ENCODE measurements at places on chromosomes 1 and 21.

GRCh38 chr21:26943921-26944320, 23.0 kb downstream of the ADAMTS5 start:
- DNase-seq: no peak

DNA sequence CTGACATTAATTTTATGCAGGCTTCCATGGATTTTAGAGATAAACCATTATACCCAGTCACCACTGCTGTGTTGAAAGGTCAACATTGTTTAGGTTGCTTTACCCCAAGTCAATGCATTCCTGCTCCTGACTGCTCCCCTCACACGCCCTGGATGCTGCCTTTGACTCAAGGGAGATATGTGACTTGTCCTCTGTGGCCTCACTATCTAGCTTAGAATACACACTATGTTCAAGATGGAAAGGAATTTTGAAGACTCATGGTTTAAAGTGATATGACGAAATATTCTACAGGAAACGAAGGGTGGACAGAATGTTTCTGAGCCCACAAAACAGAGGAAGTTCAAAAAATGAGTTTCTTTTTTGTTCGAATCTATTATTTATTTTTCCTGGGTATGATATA, 170.4 kb upstream of the NR5A2 start:
- no peak for DNase-seq

DNA sequence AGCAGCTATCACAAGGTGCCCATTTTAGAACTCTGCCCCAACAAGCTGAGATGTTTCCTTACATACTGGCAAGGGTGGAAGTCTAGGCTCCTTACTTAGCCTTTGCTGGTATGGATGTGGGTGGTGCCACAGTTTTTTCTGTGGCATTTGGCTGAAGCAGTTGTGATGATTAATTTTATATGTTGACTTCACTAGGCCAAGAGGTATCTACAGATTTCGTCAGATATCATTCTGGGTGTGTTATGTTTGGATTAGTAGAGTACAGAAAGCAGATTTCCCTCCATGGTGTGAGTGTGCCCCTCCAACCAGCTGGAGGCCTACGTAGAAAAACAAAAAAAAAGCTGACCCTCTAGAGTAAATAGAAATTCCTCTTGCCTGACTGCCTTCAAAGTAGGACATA, 317.0 kb downstream of the BARHL2 start:
- DNase-seq: no peak

- no peak for DNase-seq
Observed at GRCh38 chr1:101071470-101071891, 45.9 kb upstream of the DPH5 start.

DNA sequence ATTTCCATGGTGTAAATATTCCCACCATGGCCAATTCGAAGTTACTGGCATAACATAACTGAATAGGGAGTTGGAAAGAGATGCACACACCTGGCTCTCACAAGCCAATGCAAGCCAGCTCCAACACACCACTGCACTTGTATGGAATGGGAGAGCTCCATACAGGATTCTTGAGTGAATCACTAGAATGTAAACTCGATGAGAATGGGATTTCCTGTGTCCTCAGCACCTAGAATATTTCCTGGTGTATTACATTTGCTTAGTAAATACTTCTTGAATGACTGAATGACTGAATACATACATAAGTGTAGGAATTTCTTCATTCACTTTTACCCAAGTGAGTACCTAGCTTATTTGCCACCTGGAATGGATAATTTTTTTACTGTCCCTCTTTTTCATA, 16.2 kb upstream of the PPIE start:
- no peak for DNase-seq

- DNase-seq: no peak
Observed at GRCh38 chr1:224831501-224831900, 98.0 kb upstream of the DNAH14 start.

- no peak for DNase-seq
Observed at GRCh38 chr21:41402231-41402630, 23.8 kb upstream of the MX1 start.

DNA sequence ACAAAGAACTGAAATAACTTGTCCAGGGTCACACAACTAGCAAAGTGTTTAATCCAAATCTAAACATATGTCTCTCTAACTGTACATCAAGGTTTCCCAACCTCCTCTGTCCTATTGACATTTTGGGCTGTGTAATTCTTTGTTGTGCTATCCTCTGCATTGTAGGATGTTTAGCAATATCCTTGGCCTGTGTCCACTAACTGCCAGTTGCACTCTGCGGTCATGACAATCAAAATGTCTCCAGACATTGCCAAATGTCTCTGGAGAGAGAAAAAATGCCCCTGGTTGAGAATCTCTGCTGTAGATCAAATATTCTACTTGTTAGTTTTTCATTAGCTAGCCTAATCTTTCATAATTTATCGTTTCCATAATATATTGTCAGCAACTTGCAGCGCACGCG, 353.4 kb upstream of the NEGR1 start:
- no peak for DNase-seq

GRCh38 chr1:31435471-31436409, 22.7 kb downstream of the SERINC2 start:
- DNase-seq: no peak

- no peak for DNase-seq
Observed at GRCh38 chr1:228333739-228334115, 72.9 kb downstream of the TRIM11 start.
